ENCODE measurements at places on chromosomes 5 and 9.
A peak's percentile ranks its signal among the peaks of the same experiment; 100 is the strongest.

DNA sequence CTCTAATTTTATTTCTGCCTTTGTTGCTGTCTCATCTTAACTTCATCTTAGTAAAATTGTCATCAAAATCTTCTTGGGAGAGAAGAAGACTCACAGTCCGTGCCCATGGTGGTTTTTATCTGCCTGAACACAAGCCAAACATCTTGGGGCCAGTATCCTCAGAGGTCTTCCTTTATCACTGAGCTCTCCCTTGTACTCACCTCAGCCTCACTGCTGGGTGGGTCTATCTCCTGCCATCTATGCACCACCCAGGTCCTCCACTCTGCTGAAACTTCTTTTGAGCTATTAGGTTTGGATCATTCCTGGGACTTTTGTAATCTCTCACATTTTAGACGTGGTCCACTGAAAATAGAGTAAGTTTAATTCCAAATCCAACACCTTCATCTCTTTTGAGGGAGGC, 116.3 kb upstream of the EPB41L4A start:
- DNase-seq = peak; percentile 40

DNA sequence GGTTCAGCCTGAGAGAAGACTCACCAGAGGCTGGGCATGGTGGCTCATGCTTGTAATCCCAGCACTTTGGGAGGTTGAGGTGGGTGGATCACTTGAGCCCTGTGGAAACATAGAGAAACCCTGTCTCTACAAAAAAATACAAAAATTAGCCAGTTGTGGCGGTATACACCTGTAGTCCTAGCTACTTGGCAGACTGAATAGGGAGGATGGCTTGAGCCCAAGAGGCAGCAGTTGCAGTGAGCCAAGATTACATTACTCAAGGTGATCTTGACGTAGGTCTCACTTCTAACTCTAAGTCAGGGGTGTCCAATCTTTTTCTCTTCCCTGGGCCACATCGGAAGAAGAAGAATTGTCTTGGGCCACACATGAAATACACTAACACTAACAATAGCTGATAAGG, 16.2 kb upstream of the ATP6V1G1 start:
- DNase-seq = no peak

GRCh38 chr9:120830151-120830550, 12.6 kb downstream of the PSMD5 start:
- no peak for DNase-seq

- DNase-seq = no peak
Measured at GRCh38 chr5:179264783-179265513, 80.3 kb downstream of the ADAMTS2 start.

GRCh38 chr9:33472171-33472880, 1.4 kb downstream of the NOL6 start:
- DNase-seq = no peak

Measured in OCI-M1 (cell line).